Stimulated activated CD4-positive, alpha-beta T cell treated with anti-CD3 and anti-CD28 coated beads, Interleukin-15, amount 100 ng/mL, for 48 hours (primary cell): ENCODE measurements at places on chromosomes 12 and 14.

- DNase-seq: no peak
These were observed 42.6 kb upstream of the C12orf42 start for GRCh38 chr12:103538397-103538796.

DNA sequence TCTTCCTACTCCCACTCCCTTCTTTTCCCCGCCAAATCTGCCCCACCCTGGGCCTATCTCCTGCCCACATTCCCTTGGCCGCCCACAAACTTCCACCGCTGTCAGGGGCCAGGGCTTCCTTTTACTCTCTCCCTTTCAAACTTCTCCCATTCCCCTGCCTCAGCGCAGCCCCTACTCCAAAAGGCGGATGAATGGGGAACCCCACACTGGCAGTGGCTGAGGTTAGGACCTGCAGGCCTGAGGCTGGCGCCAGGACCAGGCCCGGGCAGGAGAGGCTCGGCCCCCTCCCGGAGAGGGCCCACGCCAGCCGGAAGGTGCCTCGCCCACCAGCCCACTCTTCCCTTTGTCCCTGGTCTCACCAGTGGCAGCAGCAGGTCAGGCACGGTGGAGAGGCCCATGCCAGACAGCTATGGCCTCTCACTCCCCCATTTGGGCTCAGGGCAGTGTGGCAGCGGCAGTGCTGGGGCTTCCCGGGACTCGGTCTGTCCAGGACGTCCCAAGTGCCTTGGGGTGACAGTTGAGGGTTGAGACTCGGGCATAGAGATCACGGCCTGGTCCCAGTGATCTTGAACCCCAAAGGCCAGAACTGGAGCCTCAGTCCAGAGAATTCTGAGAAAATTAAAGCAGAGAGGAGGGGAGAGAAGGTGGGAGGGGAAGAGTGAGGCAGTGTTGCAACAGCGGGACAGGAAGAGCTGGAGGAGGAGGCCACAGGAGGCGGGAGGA lies at the start of gene TNFRSF1A:
TNFRSF1A (minus strand) TSS at position 660 of the 723 bp plus-strand sequence; CDS start at position 398, 262 bp downstream.
- DNase-seq: no peak

DNA sequence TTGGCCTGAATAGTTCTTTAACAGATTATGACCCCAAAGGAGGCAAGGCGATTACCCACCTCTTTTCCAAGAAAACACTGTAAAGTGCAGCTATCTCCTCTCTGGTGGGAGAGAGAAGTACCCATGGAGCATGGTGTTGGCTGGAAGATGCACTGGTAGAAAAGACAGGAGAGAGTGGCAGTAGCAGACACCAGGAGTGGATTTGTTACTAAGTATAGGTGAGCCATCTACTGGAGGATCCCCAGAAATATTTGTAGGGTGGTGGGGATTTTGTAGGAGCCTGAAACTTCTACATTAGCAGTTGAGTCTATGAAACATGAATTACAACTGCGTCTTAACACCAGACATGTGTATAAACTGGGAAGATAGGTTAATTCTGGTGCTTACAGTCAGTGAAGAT lies 148.0 kb downstream of the SLC38A4 start:
- no peak for DNase-seq

GRCh38 chr14:93301821-93302447 lies 30.9 kb downstream of the BTBD7 start:
- no peak for DNase-seq

DNA sequence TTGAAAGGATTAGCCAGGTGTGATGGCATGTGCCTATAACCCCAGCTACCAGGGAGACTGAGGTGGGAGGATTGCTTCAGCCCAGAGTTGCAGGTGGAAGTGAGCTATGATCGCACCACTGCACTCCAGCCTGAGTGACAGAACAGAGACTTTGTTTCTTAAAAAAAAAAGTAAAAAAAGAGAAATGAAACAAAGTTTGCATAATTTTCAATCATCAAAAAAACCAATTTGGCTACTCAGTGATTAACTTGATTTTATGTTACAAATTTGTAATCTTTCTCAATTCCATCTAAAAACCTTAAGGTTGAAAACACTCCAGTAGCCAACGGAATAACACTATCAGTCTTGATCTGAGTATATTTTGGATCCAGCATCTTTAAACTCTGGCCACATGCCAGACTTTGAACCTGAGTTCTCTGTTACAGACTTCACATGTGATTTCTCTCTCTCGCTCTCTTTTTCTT lies 12.6 kb upstream of the DENND5B start:
- DNase-seq: no peak

DNA sequence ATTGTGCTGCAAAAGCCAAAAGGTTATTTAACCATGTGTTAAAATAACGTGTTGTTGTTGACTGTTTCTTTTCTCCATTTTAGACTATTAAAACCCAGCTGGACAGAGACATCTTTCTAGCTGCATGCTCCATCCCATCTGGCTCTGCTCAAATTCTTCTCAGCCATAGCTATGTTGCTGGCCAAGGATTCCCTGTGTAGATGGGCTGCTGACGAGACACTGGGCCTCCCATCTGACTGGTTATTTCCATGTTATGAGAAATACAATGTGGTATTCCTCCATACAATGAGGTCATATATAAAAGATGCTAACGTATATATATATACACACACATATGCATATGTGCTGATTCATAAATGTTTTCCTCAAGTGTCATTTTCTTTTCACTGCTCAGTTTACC lies 30.1 kb downstream of the MED13L start:
- DNase-seq: no peak

DNA sequence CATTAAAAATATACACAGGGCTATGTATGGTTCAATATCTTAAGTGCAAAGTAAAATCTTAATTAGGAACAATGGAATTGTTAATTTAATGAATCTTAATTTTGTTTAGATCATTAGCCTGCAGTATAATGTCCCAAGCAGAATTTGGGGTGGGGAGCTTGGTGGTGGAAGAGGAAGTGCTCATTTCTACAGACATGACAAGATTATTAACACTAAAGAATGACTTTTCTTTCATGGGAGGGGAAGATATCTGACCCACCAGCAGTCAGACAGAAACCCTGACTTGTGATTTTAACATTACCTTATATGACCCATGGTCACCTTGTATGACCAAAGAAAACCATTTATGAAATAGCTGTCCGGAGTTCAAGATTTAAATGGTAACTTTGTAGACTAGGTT lies 41.3 kb upstream of the HIF1A start:
- DNase-seq: no peak

GRCh38 chr12:130162745-130163460 lies 639 bp downstream of the FZD10 start:
- DNase-seq: no peak

- no peak for DNase-seq
These were observed 405.7 kb downstream of the RAD51B start for GRCh38 chr14:68225321-68225720.

DNA sequence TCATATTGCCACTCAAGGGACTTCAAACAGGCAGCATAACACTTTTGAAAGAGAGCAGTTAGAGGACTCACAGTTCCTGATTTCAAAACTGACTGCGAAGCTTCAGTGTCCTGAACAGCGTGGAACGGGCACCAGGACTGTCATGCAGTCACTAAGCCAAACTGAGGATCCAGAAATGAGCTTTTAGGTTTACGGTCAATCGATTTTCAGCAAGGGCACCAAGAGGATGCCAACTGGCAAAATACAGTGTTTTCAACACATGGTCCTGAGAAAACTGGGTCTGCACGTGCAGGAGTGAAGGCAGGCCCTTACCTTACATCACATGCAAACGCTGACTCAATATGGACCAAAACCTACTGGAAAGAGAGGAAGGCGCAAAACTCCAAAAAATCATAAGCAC lies 15.6 kb downstream of the BRF1 start:
- DNase-seq: no peak

DNA sequence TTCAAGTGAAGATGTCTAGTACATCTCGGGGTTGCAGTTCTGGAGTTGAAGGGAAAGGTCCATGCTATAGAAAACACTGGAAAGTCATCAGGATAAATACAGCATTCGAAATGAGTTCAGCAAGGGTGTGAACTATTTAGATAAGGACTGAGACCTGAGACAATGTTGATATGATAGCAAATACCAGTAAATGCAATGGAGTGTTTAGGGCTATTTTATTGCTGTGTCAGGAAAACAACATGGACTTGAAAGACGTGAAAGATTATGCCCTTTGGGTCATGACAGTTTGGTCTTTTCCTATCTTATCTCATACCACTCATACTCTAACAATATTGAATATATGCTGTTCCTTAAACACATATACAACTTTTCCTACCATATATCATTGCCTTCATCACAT lies 1776.2 kb upstream of the SEL1L start:
- DNase-seq: no peak

- no peak for DNase-seq
These were observed 57.8 kb upstream of the METAP2 start for GRCh38 chr12:95416111-95416636.
